ENCODE measurements at places on chromosomes 12 and 14. TPM values are rescaled to one million over a fixed set of nuclear protein-coding genes. Genes with fewer than 3 reads are reported as not detected.

DNA sequence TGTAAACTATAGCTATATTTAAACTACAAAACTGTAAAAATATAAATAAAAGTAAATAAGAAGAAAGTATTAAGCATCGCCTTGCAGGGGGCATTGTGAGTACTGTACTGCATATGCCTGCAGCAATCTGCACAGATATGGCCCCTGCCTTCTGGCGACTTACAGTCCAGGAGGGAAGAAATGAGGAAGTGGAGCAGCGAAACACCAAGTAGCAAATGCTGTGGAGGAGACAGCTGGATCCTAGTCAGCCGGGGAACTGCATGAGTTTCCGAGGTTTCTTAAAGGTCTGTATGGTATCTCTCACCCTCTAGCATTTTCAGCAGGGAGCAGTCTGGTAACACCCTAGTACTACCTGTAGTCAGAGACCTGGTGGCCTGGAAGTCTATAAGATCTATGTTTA, 256.9 kb downstream of the CACNA1C start:
- H3K4me3 ChIP-seq: no peak overlapping the region
- no peak for DNase-seq
- H3K27me3 ChIP-seq: no peaks in the 10 kb centered on the region
- H3K4me1 ChIP-seq: no peaks in the 10 kb centered on the region
- H3K36me3 ChIP-seq: no peaks in the 10 kb centered on the region
- no peak overlapping the region for H3K27ac ChIP-seq

DNA sequence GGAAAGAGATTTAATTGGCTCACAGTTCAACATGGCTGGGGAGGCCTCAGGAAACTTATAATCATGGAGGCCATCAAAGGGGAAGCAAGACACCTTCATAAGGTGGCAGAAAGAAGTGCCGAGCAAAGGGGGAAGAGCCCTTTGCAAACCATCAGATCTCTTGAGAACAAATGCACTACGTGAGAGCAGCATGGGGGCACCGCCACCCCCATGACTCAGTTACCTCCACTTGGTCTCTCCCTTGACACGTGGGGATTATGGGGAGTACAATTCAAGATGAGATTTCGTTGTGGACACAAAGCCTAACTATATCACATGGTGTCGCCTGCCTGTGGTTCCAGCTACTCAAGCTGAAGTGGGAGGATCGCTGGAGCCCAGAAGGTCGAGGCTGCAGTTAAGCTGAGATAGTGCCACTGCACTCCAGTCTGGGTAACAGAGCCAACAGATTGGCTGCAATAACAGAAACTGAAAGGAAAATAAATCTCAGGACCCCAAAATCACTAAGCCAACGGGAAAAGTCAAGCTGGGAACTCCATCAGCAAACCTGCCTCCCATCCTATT, 10.0 kb upstream of the CDCA4 start:
- H3K4me1 ChIP-seq: no peaks in the 10 kb centered on the region
- H3K27ac ChIP-seq: peak overlapping the region; percentile 27
- no peaks in the 10 kb centered on the region for H3K36me3 ChIP-seq
- H3K27me3 ChIP-seq: no peaks in the 10 kb centered on the region

- H3K4me1 ChIP-seq: no peaks in the 10 kb centered on the region
- no peak for DNase-seq
- no peaks in the 10 kb centered on the region for H3K27me3 ChIP-seq
These were observed 82.0 kb downstream of the NTS start for GRCh38 chr12:85956081-85956480.

GRCh38 chr14:104864267-104865080, 594 bp upstream of the CEP170B start:
- no peaks in the 10 kb centered on the region for H3K27me3 ChIP-seq
- no peaks in the 10 kb centered on the region for H3K36me3 ChIP-seq
- peak; percentile 67 for DNase-seq
- peak overlapping the region; percentile 63 for H3K4me3 ChIP-seq
- no peaks in the 10 kb centered on the region for H3K4me1 ChIP-seq

DNA sequence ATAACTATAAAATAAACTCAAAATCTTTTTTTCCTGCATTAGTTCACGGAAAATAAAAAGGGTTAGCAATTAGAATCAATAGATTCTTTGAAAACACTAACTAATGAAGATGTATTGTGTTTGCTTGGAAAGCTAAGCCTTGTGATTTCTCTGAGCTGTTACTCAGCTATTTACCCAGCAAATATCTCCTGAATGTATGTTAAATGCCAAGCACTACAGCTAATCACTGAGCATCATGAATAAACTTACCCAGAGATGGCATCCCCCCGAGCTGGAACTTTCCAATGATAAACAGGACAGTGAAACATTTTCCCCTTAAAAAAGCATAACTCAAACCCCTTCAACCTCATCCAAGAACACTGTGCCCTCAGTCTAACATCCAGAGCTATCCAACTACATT, 71.2 kb downstream of the SLC2A13 start:
- no peak for DNase-seq
- no peaks in the 10 kb centered on the region for H3K36me3 ChIP-seq
- no peak overlapping the region for H3K4me3 ChIP-seq

- no peak overlapping the region for H3K4me3 ChIP-seq
- DNase-seq: peak; percentile 73
These were observed 86.8 kb upstream of the PARP11 start for GRCh38 chr12:3959799-3960560.

The PTPN11 gene
- total RNA-seq: 73.8 TPM

The PLD4 gene
- 0.33 TPM for total RNA-seq
